Left cardiac atrium (tissue), 4 donors: ENCODE measurements at places on chromosomes 5 and 9.

DNA sequence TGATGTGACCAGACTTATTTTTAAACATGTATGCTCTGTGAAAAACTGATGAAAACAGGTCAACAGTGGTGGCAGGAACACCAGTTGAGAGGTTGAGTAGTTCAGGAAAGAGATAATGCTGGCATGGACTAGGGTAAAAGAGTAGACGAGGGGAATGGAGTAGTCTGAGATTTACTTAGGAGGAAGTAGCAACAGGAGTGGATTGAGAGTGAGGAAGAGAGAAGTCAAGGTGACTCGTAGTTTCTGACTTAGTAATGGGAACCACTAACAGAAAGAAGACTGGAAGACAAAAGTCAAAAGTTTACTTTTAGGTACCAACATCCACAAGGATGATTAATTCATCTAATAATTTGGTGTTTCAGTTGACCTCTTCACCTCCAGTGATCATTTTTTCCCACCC is 3.6 kb downstream of the SRA1 start:
- DNase-seq: no peak

GRCh38 chr5:66617991-66618768 is 22.0 kb downstream of the MAST4 start:
- DNase-seq: no peak

- peak; percentile 63 for DNase-seq
These were observed 353 bp downstream of the SH3PXD2B start for GRCh38 chr5:172453986-172454357.

GRCh38 chr5:141430332-141431113 is at the start of gene PCDHGA12:
Gene PCDHGA12 (plus strand): TSS chr5:141430507. CDS start chr5:141430760, 253 bp downstream.
- peak; percentile 63 for DNase-seq

- no peak for DNase-seq
These were observed 180.0 kb downstream of the SPATA31D1 start for GRCh38 chr9:82168585-82168984.

- DNase-seq: no peak
These were observed 285.9 kb downstream of the ARL15 start for GRCh38 chr5:54024466-54024865.

DNA sequence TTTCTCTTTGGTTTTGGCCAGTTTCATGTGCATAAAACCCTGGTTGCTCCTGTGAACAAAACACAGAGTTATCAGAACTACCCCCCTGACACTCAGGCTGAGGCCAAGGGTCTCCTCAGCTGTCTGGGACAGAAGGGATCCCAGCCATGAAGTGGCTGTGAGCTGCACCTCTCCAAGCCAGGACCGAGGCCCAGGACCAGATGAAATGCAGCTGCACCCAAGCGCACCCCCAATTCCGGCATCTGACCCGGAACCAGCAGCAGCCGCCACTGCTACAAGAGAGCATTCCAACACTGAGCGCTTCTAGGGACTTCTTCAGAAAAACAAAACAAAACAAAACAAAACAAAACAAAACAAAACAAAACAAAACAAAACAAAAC is 16.0 kb upstream of the SLC25A51 start:
- DNase-seq: no peak

DNA sequence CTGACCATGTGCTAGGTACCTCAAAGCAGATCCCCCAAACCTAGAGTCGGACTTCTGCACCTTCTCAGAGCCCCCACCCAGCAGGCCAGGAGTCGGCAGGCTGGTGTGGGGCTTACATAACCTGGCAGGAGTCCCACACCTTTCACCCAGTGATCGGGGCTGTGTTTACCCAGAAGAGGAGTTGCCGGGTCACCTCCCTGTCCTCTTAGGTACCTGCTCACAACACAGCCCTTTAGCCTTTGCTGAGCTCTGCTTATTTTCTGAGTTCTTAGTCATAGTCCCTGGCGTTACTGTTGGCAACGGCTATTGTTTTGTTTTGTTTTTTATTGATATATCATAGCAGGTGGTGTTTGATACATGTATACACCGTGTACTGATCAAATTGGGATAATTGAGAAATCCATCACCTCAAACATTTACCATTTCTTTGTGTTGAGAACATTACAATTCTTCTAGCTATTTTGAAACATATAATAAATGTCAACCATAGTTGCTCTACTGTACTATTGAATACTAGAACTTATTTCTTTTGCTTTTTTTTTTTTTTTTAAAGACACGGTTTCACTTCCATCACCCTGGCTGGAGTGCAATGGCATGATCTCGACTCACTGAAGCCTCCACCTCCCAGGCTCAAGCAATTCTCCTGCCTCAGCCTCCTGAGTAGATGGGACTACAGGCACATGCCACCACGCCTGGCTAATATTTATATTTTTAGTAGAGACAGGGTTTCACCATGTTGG is 10.4 kb upstream of the EEIG1 start:
- no peak for DNase-seq

- no peak for DNase-seq
These were observed 6.2 kb upstream of the ARHGEF28 start for GRCh38 chr5:73619606-73620333.

GRCh38 chr5:135600971-135601381 is 22.2 kb upstream of the CXCL14 start:
- no peak for DNase-seq

- DNase-seq: no peak
These were observed 25.5 kb downstream of the CDH6 start for GRCh38 chr5:31218978-31219377.

DNA sequence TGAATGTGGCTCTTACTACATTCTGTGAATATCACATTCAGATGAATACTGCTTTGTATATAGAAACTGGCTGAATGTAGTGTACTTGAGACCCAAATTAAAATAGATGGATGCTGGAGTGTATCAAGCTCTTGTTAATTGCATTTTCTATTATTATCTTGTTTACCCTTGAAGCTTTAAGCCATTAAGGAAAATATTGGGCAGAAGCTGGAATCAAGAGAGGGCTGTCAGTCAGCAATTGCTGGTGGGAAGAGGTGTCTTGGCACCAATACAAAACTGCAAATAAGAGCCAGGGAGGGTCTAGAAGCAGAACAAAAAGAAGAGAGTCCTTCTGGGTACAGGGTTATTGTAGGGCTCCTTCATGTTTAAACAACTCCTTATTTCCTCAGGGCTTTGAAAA is 38.8 kb downstream of the MUSK start:
- no peak for DNase-seq

- no peak for DNase-seq
These were observed 32.6 kb downstream of the SPRY4 start for GRCh38 chr5:142292249-142292648.

DNA sequence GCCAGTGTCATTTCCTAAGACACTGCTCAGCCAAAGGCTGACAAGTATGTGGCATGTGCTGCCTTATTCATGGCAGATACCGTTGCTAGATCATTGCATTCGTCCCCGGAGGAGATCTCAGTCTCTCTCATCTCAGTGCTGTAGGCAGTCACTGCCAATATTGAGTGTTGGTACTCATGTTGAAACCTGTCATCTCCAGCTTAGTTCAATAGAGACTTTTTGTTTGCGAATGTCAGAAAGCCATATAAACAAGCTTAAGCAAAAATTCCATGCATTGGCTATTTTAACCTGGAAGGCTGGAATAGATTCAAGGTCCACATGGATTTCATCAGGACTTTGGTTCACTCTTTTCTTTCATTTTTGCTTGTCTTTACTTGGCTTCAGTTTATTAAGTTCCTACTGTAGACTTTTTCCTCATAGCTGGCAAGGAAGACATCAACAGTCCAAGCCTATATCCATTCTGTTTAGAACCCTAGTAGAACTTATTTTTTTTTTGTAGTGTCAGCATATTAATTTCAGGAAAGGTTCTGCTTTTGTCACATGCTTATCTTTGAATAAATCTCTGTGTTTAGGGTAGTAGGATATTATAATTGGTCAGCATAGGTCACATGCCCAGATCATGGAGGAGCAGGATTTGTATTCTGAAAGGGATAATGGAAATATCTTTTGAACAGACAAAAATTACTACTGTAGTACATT is 66.8 kb downstream of the FCHO2 start:
- DNase-seq: no peak

- DNase-seq: no peak
These were observed 21.0 kb downstream of the ALDH1A1 start for GRCh38 chr9:72931897-72932296.

- DNase-seq: no peak
These were observed 58.8 kb upstream of the IGFBPL1 start for GRCh38 chr9:38482918-38483592.

- no peak for DNase-seq
These were observed 295.5 kb downstream of the YTHDC2 start for GRCh38 chr5:113808956-113809355.

DNA sequence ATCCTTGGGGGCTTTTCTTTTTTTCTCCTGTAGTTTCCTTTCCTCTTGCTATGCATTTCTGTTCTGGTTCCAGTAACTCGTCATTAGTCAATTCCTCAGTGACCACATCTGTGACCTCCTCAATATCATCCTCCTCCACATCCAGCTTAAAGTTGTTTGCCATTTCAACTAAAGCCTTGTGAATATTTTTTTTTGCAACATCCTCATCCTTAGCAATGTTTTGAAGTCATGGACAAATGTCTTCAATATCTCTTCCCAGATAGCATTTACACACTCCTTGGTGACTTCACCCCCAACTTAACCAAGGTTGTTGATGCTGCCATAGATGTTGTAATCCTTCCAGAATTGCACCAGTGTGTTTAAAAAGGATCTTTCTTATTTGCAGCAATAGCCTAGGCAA is 14.7 kb upstream of the ADRB2 start:
- DNase-seq: no peak

- DNase-seq: peak; percentile 35
These were observed 131.9 kb downstream of the NPR3 start for GRCh38 chr5:32842813-32843530.

GRCh38 chr5:143536364-143536763 is 132.9 kb upstream of the NR3C1 start:
- DNase-seq: peak; percentile 43

DNA sequence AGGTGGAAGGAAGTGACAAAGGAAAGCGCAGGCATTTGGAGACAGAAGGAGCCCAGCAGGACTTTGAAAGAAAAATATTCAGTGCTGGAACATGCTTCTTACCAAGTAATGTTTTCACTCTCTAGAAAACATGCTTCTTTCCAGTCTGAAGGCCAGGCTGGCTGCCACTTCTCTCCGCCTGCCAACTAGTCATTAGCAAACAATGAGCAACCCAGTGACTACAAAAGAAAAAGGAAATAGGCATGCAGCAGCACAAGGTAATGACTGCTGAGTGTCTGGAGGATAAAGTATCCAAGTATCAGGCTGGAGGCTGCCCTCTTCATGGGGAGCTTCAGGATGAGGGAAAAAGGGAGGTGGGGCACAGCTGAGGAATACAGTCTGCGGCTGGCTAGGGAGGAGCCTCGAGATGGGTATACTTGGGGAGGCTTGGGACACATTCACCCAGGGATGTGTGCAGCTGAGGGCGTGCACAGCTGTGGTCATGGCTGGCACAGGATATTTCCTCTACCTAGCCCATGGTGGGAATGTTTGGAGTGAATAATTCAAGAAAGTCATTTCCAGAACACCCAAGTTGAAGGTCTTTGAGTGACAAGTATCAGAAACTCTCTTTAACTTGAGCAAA is 161.5 kb upstream of the KIF2A start:
- DNase-seq: no peak

GRCh38 chr9:129850821-129851550 is 15.7 kb downstream of the USP20 start:
- DNase-seq: no peak

- DNase-seq: no peak
These were observed 1876.0 kb upstream of the C9orf72 start for GRCh38 chr9:29449306-29449705.

GRCh38 chr9:85432599-85432998 is 309.2 kb downstream of the AGTPBP1 start:
- no peak for DNase-seq

GRCh38 chr5:140259500-140259899 is 43.4 kb downstream of the PFDN1 start:
- DNase-seq: no peak

- no peak for DNase-seq
These were observed 707 bp downstream of the RMND5B start for GRCh38 chr5:178131446-178131996.

DNA sequence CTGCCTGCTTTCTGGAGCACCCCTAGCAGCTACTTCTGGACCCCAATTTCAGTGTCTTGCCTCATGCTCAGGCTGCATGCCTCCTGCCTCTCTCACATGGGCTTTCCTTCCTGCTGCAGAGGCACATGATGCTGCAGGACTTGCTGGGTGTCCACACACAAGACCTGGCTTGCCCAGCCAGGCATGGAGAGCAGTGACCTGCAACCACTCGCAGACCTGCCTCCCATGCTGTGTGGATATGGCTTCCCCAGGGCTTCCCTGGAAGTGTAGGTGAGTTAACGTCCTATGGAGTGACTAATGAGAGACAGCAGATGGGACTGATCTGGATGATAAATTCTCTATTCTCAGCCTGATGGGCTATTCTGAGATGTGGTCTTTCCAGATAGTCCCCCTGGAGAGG is 53.2 kb upstream of the SMIM32 start:
- DNase-seq: no peak

GRCh38 chr9:84759300-84759750 is 89.8 kb downstream of the NTRK2 start:
- no peak for DNase-seq

DNA sequence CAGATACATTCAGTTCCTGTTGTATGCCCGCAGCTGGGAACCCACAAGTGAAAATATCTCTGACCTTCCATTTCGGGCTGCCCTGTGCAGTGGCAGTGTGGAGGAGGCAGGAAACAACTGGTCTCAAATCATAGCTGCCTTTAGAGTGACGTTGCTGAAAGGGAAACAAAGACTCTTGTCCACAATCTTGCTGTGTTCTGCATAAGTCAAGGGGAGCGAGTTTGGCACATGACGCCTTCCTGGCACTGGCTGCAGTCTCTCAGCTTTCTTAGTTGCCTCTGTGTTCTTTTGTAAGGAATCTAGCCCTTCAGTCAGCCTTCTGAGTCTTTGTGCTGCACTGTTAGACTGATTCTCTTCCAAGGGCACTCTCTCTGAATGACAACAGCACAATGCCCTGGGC is 24.0 kb downstream of the ADAMTS16 start:
- no peak for DNase-seq

DNA sequence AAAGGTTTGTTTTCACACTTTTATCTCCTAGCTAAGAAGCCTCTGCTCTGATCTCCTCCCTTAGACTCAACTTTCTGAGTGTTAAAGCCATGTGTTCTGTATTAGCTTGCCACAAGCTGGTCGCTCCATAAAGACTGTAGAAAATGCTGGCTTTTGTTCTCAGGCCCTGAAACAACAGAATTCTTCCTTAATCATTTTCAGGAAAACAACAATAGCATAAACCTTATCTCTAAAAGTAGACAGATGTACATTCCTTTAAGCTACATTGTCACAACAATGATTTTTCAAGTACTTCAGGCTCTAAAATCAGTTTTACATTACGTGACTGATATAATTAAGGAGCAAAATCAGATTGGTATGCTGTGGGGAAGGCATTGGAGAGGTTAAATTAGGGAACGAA is 41.9 kb downstream of the VCAN start:
- DNase-seq: no peak

DNA sequence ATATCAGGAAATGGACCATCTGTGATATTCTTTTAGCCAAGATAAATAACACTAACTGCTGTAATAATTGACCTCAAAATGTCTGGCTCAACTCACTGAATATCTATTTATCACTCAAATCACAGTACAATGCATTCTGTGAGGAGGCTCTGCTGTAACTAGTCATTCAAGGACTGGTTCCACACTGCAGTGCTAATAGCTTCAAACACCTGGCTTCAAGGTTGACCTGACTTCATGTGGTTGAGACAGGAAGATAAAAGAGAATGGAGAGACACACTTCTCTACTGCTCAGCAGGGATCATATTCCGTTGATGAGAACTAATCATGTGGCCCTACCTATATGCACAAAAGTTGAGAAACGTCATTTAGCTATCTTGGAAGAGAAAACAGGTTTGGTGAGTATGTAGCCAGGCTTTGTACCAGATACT is 3.4 kb upstream of the RHOBTB3 start:
- DNase-seq: no peak

- no peak for DNase-seq
These were observed 166.5 kb downstream of the MAPKAP1 start for GRCh38 chr9:125540497-125540896.
